Stimulated activated CD4-positive, alpha-beta T cell treated with anti-CD3 and anti-CD28 coated beads, Interleukin-2, amount 100 ng/mL, for 4 hours (primary cell): ENCODE measurements at places on chromosomes 7 and 10.

- DNase-seq, result no peak
Observed at GRCh38 chr10:87734987-87735827, 75.5 kb downstream of the PAPSS2 start.

DNA sequence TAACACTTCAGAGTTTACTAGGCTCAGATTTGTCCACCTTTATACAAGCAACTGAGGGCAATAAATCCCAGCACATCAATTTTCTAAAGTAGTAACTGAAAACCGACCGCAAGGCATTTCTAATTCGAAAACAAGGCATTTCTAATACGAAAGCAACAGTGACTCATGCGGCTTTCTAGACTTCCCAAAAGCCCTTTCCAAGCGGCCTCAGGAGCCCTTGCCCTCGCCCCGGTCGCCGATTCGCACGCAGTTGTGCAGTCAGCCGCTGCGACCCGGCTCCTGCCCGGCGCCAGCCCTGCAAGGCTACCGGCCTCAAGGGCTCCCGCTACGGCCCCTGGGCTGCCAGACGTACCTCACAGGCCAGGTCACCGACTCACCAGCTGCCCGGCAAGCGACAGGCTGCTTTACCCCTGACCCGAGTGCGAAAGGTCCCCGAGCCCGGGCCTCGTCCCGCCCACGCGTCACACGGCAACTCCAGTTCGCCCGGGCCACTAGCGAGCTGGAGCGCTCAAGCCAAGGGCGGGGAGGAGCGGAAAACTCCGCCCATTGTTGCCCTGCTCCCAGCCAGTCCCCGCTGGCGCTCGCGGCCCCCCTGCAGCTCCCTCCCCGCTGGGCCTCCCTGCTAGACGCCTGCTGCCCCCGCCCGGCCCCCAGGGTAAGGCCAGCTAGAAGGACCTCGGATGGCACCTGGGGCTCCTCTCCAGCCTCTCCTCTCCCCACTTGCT, 7.3 kb downstream of the NCOA4 start:
- DNase-seq, result peak; percentile 58

DNA sequence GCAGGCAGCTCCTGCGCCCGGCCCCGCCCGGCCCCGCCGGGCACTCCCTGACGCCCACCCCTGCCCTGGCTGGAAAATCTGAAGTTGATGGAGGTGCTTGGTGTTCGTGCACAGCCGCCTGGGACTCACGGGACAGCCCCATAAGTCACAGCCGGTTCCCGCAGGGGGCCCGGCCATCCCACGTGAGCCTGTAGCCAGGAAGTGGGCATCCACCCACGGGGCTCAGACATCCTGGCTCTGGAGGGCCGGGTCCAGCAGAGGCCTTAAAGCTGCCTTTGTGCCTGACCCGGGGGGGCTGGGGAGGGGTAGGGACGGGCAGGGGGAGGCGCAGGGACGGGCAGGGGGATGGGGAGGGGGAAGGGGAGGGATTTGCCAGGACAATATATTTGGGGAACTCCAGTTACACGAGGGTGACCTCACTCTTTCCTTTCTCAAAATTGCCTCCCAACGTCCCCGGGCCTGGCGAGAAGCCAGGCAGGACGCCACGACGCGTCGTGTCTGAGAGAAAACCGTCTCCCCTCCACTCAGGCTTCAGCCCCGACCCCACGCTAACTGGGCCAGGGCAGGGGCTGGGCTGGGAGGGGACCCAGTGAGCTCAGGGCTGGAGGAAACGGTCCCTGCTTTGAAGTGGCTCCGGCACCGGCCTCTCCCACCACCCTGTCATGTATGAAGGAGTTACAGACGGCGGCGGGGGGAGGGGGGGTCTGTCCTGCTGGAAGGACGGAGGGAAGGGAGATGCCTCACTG, 82.1 kb upstream of the PDGFA start:
- DNase-seq, result peak; percentile 90

- no peak for DNase-seq
Observed at GRCh38 chr7:102255501-102255900, 31.2 kb upstream of the SH2B2 start.

DNA sequence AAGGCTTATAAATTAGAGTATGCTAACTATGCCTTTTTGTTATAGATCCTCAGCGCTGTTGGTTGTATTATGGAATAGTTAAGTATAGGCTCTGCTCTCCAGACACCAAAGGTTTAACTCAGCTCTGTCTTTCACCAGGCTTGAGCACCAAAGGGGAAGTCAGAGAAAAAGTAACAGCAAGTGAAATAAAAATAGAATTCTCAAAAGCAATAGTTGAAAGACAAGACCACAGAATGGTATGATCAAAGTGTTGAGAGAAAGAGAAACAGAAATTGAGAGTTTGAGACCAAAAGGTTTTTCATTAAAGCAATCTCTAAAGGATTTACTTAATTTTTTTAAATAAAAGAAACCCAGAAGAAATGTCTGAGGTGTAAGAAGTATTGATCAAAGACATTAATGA, 529.8 kb upstream of the C7orf33 start:
- no peak for DNase-seq

GRCh38 chr10:21329995-21330627, 195.4 kb downstream of the SKIDA1 start:
- DNase-seq, result no peak

DNA sequence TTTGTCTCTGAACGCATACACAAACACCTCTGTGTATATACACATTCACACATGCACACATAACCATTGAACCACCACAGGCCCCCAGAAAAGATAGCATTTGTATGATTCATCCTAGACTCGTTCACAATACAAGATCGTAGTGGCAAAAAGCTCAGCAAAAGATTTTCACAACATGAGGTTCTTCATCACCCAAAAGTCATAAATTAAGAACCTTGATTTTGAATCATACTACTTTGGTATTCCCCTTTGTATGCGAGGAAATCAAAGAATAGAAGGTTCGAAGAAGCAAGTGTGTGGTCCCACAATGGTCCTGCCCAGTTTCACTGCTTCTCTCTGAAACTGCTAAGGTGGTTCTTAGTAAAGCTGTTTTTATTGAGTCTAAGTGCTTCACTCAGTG, 200.7 kb downstream of the CELF2 start:
- no peak for DNase-seq

DNA sequence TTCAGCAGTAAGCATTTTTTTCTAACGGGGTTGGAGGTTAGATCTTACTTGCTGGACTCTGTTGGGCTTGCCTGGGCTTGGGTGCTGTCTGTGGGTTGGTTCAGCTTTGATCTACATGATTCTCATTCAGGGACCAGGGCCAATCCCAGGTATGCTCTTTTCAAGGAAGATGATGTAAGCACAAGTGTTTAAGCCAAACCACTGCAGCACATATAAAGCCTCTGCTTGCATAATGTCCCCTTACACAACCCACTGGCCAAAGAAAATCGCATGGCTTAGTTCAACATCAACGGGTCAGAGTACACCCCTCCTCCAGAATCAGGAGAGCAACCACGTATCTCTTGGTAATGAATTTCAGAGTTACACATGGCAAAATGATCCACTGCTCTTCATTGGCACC, 83.9 kb downstream of the DNAJB9 start:
- DNase-seq, result no peak

DNA sequence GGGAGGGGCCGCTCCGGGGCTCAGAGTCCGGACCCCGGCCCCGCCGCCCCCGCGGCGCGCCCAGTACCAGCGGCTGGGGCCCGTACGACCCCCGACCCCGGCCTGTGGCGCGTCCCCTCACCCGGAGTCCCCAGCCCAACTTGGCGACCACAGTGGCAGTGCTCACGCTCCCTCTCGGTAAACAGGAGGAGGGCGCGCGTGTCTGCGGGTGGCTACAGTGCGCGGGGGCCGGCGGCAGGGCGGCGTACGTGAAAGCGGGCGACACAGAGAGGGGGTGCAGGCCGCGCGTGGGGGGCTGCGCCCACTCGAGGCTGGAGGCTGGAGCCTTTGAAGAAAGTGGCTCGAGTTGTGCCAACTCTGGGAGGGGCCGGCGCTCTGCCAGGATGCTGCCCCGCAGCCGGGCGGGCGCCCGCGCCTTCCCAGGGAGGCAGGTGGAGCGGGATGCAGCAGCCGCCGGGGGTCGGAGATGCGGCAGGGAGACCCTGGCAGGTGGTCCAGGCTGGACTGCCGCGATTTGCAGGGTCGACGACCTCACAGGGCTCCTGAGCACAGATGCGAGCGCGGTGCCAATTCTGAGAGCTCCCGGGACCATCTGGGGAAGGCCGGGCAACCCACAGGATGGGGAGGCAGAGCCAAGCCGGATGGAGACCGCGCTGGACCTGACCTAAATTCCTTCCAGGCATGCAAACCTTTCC, 655 bp downstream of the PTPRE start:
- no peak for DNase-seq

DNA sequence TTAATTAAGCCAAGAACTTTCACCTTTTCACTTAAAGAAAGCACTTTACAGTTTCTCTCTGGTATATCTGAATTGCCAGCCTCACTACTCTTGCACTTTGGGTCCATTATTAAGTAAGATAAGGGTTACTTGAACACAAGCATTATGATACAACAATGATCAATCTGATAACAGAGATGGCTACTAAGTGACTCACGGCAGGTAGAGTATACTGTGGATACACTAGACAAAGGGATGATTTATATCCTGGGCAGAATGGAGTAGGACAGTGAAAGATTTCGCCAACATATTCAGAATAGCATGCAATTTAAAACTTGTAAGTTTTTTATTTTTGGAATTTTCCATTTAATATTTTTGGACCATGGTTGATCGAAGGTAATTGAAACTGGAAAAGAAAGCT, 34.3 kb upstream of the ITGB8 start:
- DNase-seq, result no peak

- DNase-seq, result no peak
Observed at GRCh38 chr7:139355320-139355719, 4.4 kb upstream of the LUC7L2 start.

DNA sequence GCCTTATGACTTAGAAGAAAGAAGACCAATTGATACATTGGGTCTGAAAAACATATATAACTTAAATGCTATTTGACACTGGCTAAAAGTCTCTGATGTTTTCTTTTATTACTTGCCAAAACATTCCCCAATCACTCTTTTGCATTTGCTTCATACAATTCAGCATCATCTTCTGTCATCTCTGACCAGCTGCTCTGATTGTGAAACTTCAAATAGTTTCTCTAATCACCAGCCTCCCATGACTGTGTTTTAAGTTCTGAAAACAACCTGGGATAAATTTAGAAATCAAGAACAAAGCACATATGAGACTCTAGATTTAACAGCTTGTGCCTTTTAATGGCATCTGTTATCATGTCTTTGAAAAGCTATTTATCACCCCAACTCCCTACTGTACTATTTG, 208.4 kb upstream of the KCND2 start:
- no peak for DNase-seq

DNA sequence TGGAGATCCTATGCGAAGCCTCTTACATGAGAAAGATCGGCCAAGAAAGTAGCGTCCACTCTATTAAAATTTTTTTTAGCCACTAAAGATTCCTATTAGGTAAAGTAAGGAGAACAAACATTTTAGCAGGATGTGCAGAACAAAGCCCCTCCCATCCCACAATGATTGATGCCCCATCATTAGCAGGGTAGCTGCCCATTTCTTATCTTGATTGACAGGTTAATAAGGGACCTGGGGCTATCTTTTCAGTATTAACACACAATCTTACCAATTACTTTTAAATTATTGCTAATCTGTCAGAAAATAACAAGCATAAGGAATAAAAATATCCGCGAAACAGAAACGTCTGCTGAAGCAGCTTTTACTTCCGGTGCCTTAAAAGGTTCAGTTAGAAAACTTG, 5.1 kb downstream of the FZD8 start:
- DNase-seq, result no peak

- no peak for DNase-seq
Observed at GRCh38 chr10:89248990-89249389, 2.6 kb downstream of the LIPA start.

- DNase-seq, result no peak
Observed at GRCh38 chr7:17129218-17129617, 169.2 kb upstream of the AHR start.

- DNase-seq, result peak; percentile 22
Observed at GRCh38 chr10:123007558-123008354, 839 bp downstream of the IKZF5 start.
